Kidney glomerular epithelial cell (primary cell): ENCODE measurements at places on chromosomes 11 and 22.

GRCh38 chr22:36931446-36931845, 18.0 kb downstream of the CSF2RB start:
- no peak for DNase-seq

DNA sequence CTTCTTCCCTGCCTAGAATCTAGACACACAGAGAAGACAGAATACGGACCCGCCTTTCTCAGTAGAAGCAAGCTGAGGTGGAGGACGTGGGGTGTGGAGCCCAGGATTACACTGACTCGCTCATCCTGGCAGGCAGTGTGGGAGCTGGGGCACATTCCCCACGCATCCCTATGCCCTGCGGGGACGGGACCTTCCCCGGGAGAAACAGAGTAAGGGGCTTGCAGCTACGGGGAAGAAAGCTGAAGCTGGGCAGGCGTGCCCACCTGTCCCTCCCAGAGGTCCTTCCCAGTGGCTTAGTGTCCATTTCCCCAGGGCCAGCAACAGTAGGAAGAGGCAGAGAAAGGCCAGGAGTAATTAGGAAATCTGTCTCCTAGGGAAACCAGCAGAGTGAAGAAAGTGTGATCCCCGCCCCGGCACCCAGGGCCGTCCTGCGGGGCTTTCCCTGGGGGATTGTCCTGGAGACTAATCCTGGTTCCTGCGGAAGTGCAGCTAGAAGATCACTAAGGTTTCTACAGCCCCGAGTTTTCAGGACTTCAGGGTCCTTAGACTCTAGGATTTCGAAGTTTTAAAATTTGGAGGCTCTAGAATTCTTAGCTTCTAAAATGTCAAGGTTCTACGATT, 7.8 kb downstream of the DNAJB13 start:
- no peak for DNase-seq

- DNase-seq = no peak
Measured at GRCh38 chr11:103649401-103649895, 387.0 kb upstream of the DDI1 start.

GRCh38 chr22:23856721-23857605, 712 bp upstream of the SLC2A11 start:
- peak; percentile 53 for DNase-seq

DNA sequence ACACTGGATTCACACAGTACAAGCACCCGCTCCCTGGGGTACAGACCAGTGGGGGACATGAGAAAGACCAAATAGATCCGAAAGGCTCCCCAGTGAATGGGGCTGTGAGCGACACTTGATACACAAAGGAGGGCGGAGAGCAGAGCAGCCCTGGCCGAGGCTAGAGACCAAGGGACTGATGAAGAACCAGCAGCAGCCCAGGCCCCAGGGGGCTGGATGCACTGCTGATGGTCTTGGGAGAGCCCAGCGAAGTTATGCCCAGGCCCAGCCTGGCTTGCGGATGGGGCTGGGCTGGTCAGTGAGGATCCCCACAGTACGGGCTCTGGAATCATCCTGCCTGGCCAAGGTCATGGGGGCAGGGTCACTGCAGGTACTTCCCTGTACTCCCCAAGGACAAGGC, 23.2 kb downstream of the ARHGAP1 start:
- no peak for DNase-seq

GRCh38 chr11:68956547-68957254, 24.1 kb downstream of the MRGPRD start:
- no peak for DNase-seq

GRCh38 chr11:125372911-125373310, 123.2 kb downstream of the FEZ1 start:
- no peak for DNase-seq
